ENCODE measurements at places on chromosomes 5 and 9.

- DNase-seq, result no peak
Measured at GRCh38 chr5:159911349-159911748, 4.9 kb upstream of the ADRA1B start.

DNA sequence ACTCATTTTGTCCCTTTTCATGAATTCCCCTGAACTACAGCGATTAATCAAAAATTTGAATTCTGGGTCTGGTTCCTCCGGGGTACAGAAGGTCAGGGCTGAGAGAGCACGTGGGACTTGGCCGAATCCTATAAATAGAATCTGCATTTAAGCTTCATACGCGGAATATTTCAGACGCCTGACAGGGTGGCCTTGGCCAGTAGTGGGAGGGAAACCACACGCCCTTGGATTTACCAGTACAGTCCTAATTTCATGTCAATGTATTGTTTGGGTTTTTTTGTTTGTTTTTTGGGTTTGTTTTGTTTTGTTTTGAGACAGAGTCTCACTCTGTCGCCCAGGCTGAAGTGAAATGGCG is 21.5 kb upstream of the NIPBL start:
- no peak for DNase-seq

- DNase-seq, result peak; percentile 48
Measured at GRCh38 chr9:135130207-135130976, 42.9 kb downstream of the OLFM1 start.

DNA sequence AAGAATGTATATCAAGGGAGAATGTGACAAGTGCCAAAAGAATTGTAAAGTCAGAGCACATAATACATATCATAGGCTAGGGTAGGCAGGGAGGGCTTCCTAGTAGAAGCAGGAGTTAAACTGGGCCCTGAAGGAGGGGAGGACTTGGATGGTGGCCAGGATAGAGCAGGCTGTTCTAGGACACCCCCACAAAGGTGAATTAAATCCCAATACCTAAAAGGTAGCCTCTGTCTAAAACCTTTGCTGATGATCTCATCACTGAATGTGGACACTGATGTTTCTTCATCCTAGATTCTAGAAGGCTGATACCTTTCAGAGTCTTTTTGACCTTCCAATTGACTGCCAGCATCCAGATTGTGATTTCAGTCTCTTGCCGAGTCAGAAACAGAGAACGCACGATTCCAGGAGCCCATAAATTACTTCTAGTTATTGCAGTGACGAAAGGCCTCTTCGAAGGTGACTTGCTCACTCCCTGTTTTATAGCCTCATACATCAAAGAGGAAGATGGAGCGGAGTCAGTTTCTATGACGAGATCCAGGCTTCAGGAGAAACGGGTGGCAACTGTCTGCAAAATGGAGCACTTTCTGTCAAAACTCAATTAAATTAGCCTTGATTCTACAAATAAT is 43.2 kb downstream of the KIF4B start:
- no peak for DNase-seq

GRCh38 chr5:146173597-146173996 is 8.9 kb downstream of the LARS1 start:
- DNase-seq, result no peak

Measured in stimulated activated CD8-positive, alpha-beta memory T cell treated with anti-CD3 and anti-CD28 coated beads, Interleukin-4, amount 100 ng/mL, for 48 hours (primary cell).